ENCODE measurements at places on chromosomes 6 and 20.
A peak's percentile ranks its signal among the peaks of the same experiment; 100 is the strongest.

GRCh38 chr20:58909585-58909984, 57.1 kb downstream of the GNAS start:
- no peak for DNase-seq

DNA sequence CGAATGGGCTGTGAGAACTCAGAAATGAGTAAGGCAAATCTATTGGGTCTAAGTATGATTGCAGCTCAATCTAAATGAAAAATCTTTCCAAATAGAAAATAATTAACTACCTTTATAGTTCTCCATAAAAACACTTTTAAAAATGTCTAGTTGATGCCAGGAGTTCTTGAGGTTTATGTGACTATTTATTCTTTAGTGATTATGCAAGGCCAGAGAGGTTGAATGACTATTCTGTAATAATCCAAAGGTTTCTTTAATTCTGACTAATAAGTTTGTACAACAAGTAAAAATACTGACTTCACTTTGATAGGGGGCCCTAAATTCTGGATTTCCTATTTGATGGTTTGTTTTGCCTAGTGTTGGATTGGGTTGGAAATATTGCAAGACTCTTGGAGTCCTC, 461.2 kb downstream of the EPM2A start:
- no peak for DNase-seq

DNA sequence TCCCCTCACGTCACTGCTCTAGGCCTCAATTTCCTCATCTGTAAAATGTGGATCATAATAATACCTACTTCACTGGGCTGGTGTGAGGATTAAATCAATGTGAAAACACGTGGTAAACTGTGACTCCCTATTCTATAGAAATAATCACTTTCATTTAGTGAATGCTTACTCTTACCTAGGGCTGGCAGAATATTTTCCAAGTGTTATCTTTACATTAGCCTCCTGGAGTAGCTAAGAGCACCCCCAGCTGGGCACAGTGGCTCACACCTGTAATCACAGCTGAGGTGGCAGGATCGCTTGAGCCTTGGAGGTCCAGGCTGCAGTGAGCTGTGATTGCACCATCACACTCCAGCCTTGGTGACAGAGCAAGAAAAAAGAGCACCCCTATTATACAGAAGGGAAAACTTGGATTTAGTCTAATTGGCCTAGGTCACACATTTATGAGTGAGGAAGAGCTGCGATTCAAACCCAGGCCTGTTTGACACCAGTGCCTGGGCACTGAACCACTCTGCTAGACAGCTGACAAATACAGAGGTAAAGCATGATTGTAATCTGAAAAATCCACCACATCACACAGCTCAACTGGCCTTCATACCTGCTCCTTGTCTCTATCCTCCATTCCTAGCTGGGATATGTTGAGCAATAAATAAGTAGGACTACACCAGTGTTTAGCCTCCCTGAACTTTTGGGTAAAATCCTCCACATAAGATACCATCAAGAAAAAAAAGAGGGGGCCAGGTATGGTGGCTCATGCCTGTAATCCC, 1.4 kb upstream of the SNTA1 start:
- DNase-seq = peak; percentile 42

- no peak for DNase-seq
These were observed 1.6 kb downstream of the CPNE5 start for GRCh38 chr6:36837686-36838085.

- DNase-seq = no peak
These were observed 3.8 kb upstream of the OGFRL1 start for GRCh38 chr6:71284785-71285184.

GRCh38 chr6:30687659-30688431, 1.4 kb upstream of the PPP1R18 start:
- DNase-seq = peak; percentile 33

- no peak for DNase-seq
These were observed 216.2 kb upstream of the SOX4 start for GRCh38 chr6:21377356-21377755.

- no peak for DNase-seq
These were observed 146.8 kb downstream of the TFAP2A start for GRCh38 chr6:10268111-10268510.

DNA sequence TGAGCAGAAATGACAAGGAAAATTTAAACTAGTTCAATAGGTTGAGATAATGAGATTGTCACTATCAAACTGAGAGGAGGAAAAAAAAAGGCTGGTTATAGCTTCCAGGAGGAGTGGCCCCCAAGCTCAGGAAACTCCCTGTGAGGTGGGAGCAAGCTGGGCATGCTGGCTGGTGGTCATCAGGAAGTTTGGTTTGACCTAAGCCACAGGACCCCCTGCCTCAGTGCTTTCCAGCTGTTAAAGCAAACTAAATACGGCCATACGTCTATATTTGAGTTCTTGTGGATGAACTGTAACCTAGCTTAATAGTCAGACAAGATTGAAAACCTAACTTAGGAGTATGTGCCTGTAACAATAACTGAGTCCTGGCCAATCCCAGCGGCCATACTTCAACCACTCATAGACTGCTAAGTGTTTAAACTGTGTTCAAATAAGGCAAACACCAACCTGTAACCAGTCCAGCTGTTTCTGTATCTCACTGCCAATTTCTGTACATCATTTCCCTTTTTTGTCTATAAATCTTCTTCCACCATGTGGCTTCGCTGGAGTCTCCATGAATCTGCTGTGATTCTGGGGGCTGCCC, 24.6 kb upstream of the ZBTB24 start:
- DNase-seq = no peak

GRCh38 chr6:17492350-17492749, 99.0 kb downstream of the CAP2 start:
- no peak for DNase-seq

DNA sequence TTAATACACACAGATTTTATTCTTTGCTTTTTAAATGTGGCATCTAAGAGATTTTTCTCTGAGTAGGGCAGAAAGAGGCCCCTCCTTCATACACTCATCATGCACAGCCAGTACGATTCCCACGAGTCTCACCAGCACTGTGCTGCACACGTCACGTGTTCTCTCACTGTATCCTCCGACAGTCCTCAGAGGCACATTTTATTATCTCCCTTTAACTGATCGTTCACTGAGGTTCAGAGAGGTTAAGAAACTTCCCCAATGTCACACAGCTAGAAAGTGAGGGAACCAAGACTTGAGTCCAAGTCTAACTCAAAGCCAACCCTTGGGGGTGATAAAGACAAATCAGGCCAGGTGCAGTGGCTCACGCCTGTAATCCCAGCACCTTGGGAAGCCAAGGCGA, 142.5 kb downstream of the PREX1 start:
- no peak for DNase-seq

GRCh38 chr6:128343706-128344105, 176.7 kb downstream of the PTPRK start:
- no peak for DNase-seq

GRCh38 chr20:62907384-62908317, 18.7 kb downstream of the DIDO1 start:
- DNase-seq = peak; percentile 65

GRCh38 chr20:62339647-62340062, 27.5 kb downstream of the LAMA5 start:
- DNase-seq = no peak

All from stimulated activated CD8-positive, alpha-beta memory T cell treated with anti-CD3 and anti-CD28 coated beads, Interleukin-4, amount 100 ng/mL, for 48 hours (primary cell).